Psoas muscle (tissue), 8 donors: ENCODE measurements at places on chromosomes 16 and 17. TPM values are rescaled to one million over a fixed set of nuclear protein-coding genes. Genes with fewer than 3 reads are reported as not detected.

DNA sequence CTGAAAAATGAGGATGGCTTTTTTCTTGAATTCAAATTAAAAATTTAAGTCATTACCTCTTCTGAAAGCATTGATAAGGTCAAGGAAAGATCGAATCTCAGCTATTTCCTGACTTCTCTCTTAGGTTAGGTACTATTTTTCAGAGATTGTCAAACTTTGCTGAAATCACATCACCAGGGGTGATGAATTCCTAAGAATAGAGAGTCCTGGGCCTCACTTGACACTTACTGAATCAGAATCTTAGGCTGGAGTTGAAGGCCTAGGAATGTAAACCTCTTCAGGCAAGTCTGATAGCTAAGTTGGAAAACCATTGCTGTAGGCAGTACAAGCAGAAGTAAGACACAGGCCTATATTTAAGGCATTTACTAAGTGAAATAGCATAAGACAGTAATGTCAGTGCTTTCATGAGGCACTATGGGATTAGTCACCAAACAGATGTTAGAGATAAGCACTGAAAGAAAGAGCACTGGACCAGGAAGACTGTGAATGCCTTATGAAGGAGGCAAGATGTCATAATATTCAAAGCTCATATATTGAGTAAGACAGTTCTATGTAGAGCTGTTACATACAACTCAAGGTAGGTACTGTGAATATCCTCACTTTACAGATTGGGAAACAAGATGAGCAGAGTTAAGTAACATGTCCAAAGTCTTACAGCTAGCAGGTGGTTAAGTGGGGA is 21.5 kb downstream of the DCAF7 start:
- DNase-seq, result no peak

- DNase-seq, result no peak
These were observed 455.8 kb upstream of the MAF start for GRCh38 chr16:80056324-80056723.

GRCh38 chr16:4690946-4691665 is 2.3 kb upstream of the NUDT16L1 start:
- no peak for DNase-seq

- DNase-seq, result no peak
These were observed 1.4 kb downstream of the WIPI1 start for GRCh38 chr17:68455901-68456338.

DNA sequence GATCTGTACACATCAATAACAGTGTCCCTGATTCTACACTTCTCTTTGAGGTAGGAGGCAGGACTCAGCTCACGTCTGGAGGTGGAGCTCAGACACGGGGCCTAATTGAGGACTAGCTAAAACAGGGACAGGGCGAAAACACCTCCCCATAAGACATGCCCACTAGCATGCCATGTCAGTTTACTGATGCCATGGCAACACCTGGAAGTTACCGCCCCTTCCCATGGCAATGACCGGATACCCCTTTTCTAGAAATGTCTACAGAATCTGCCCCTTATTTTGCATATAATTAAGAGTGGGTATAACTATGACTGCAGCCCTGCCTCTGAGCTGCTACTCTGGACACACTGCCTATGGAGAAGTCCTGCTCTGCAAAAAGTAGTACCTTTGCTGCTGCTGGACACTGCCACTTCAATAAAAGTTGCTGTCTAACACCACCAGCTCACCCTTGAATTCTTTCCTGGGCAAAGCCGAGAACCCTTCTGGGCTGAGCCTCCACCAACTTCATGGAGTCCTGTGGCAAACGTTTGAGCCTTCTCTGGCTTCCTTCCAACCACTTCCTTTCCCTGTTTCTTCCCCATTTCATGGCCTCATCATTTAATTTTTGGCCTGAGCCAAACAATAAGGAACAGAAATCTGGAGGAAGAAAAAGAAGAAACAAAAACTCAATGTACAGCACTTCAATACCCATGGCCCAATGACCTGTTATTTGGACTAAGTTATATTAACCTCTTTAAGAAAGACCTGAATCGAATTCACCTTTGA is 21.0 kb downstream of the PHB1 start:
- no peak for DNase-seq

GRCh38 chr17:17990282-17990681 is 17.6 kb downstream of the DRC3 start:
- no peak for DNase-seq

GRCh38 chr17:47701608-47702007 is 7.6 kb downstream of the TBKBP1 start:
- no peak for DNase-seq

GRCh38 chr17:48523010-48523409 is 7.8 kb downstream of the HOXB1 start:
- no peak for DNase-seq

The IL34 gene
- total RNA-seq, result 18.5 TPM

The CACNA1G gene
- 0.24 TPM for total RNA-seq

The DNAH9 gene
- total RNA-seq, result not detected

The SOX9 gene
- 1.6 TPM for total RNA-seq

The KRT32 gene
- not detected for total RNA-seq

The IGFALS gene
- total RNA-seq, result 0.22 TPM

The CA10 gene
- total RNA-seq, result not detected

The LGALS9B gene
- total RNA-seq, result not detected

The SPDYE4 gene
- total RNA-seq, result not detected
